ENCODE measurements at places on chromosomes 3 and 15.
A peak's percentile ranks its signal among the peaks of the same experiment; 100 is the strongest.

DNA sequence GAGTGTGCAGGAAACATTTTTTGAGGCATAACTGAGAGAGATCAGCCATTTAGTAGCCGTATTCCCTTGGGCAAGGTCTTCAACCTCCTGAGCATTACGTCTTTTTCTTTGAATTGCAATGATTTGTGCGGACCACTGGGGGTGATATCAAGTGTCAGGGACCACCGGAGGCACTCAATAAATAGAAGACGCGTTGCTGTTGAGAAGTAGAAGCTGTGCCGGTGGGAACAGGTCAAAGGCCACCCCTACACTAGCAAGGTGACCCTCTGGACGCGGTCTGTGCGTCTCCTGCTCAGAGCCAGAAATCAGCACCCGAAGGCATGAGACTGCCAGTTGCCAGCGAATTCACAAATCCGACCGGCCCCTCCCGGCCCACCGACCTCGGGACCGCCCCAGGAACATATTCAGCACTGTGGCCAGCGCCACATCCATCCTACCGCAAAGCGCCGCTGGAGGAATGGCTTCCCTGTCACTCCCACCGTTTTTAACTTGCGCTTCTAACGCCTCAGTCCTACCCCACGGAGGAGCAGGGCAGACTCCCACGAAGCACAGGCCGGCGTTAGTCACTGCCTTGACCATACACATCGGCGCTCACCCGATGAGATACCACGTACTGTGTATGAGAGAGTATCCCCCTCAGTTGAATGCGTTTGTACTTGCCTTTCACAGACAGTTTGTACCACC is 1.4 kb upstream of the GHSR start:
- peak; percentile 78 for DNase-seq

DNA sequence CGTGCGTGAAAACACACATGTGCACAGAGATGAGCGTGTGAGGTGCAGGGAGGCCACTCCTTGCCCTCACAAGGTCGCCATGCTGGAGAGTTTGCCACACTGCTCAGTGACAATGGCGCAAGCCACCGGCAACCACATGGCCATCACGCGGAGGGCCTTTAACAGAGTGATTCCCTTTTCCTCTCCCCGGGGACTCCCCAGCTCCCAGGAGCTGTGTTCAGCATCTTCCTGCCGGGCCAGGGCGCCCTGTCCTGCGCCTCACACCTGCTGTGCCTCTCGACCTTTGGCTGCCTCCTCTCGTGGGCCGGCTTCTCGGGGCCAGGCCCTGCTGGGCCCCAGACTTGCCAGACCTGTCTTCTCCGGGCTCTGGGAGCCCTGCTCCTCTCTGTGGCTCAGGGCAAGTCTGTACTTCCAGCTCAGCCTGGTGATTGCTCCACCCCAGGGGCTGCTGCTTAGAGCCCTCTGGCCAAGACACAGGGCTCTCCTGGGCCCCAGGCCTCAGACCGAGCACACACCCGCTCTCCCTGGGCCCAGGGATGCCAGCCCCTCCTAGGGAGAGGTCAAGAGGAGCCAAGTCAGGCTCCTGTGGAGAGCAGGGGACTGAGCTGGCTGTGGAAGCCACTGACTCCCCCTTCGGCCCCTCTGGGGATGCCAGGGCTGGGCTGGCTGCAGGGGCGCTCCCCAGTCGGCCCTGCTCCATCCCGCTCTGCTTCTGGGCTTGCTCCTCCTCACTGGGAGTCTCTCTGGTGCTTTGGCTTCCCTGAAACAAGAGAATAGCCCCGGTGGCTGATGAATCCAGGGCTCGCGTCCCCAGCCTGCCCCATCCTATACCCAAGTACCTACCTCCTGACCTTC is 5.6 kb downstream of the CCDC9B start:
- no peak for DNase-seq

DNA sequence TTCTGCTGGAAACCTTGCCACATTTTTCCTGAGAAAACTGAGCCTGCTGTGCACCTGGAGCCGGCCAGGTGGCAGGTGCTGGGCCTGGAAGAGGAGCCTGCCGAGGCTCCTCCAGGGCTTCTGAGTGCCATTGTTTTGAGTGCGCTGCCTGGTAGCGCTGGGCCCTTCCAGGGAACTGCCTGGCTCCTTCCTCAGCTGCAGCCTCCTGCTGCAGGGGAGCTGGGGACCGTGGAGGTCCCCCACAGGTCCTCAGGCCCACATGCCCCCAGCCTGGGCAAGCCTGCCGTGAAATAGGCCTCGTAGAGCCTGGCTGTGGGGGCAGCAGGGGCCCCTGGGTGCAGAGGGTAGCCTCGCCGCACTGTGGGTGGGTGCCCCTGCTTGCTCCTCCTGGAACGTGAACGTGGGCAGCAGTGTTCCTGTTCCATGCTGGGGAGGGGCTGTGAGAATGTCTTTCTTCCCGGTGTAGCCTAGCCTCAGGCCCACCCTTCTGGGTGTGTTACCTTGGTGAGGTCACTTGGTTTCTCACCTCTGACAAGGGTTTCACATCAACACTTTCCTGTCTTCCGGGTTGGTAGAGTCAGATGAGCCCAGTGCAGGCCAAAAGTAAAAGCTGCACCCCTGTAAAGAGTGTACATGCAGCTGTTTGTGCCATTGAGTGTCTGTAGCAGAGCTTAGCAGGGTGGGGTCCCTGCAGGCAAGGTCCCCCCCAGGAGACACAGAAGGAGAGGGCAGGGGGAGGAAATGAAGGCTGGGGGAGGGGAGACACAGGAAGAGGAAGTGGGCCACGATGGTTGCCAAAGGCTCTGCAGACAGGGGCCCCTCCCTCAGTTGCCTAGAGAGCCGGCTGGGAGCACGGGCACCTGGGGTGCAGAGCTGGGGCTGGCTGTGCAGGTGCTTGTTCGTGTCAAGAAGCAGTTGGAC is 34.5 kb downstream of the KLF13 start:
- DNase-seq = no peak

- no peak for DNase-seq
Observed at GRCh38 chr3:50269977-50270413, 1.0 kb downstream of the SEMA3B start.

GRCh38 chr15:65655457-65655856 is 33.7 kb downstream of the SLC24A1 start:
- DNase-seq = no peak

DNA sequence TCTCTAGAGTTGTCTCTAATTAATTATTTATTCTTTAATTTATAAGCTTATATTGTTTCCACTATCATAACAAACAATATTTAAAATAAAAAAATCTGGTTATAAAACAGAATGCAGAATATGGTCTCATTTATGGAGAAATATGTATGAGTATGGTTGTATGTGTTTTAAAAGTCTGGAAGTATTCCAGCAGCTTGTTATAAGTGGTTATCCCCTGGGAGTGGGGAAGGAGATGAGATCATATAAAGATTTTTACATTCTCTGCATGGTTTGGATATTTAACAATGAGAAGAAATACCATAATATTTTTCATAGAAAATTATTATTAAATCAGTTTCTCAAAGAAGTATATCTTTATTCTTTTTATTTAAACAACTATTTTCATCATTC is 135.4 kb upstream of the MB21D2 start:
- no peak for DNase-seq

DNA sequence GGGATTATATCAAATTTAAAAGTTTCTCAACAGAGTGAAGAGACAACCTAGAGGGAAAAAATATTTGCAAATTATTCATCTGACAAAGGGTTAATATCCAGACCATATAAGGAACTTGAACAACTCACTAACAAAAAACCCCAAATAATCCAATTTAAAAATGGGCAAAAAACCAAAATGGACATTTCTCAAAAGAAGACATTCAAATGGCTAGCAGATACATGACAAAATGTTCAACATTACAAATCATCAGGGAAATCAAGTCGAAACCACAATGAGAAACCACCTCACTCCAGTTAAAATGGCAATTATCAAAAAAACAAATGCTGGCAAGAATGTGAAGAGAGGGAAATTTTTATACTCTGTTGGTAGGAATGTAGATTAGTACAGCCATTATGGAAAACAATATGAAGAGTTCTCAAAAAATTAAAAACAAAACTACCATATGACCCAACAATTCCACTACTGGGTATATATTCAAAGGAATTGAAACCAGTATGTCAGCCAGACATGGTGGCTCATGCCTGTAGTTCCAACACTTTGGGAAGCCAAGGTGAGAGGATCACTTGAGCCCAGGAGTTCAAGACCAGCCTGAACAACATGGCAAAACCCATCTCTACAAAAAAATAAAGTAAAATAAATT is 88.5 kb downstream of the CSNK1G1 start:
- DNase-seq = no peak

DNA sequence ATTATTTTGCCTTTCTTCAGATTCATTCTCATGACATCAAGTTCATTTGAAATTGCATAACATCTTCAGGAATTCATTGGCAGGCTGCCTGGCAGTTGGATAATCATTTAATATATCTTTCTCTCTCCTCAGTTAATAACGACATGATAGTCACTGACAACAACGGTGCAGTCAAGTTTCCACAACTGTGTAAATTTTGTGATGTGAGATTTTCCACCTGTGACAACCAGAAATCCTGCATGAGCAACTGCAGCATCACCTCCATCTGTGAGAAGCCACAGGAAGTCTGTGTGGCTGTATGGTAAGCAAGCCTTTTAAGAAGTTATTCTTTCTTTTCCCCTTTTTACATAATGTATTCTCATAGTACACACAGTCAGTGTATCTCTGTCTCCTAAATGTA is 38.2 kb downstream of the TGFBR2 start:
- no peak for DNase-seq

DNA sequence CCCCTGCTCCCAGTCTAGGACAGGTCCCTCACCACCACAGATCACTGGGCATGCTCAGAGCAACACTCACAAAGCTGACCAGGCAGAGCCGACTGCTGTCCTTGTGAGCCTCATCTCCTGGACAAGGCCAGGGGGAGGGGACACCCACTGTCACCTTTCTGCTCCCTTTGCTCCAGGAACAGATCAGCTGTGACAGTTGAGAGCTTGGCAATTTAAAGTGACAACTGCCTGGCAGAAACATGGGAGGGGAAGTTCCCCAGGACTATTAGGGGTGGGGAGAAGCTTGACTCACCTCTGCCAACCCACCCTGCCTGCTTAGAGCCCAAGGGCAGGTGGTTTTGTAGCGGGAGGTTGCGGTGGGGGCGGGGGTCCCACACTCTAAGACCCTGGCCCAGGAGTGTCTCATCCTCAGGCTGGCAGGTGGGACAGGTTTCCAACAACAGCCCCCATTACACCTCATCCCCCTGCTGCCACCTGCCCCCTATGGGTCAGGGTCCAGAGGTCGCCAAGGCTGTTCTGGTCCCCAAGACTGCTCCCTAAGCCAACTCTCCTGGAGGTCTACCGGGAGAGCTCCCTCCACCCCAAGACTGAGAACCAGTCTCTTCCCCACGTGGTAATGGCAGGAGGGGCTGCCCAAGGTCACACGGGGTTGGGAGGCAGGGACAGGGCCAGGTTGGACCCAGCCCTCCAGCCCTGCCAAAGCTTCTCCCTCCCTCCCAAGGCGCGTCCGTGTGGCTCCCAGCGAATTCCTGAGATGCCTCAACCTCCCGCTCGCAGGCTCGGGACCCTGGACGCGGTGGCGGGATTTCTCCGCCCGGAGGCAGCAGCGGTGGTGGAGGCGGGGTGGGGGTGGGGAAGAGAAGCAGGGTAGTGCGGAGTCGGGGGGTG is 80.4 kb downstream of the IQSEC1 start:
- DNase-seq = peak; percentile 88

- DNase-seq = no peak
Observed at GRCh38 chr3:93961026-93961425, 12.7 kb downstream of the PROS1 start.

DNA sequence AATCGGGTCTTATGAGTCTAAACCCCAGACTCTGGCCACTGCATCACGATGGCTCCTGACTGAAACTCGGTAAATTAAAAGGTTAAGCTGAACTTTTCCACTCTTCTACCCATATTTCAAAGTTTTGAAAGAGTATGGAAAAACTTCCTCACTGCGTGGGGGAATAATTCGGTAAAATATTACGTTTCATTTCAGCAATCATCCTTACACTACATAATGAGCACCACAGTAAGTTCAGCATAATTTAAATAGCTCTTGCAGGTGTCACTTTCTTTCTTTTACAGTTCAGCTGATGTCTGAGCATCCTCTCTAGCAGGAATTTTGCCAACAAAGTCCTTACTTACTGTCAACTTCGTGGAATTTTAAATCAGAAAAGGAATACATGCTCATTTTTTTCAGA is 17.5 kb downstream of the SRGAP3 start:
- DNase-seq = no peak

GRCh38 chr15:85542488-85542887 is 162.1 kb downstream of the AKAP13 start:
- DNase-seq = no peak

- DNase-seq = no peak
Observed at GRCh38 chr15:40789999-40790398, 16.9 kb upstream of the ZFYVE19 start.

DNA sequence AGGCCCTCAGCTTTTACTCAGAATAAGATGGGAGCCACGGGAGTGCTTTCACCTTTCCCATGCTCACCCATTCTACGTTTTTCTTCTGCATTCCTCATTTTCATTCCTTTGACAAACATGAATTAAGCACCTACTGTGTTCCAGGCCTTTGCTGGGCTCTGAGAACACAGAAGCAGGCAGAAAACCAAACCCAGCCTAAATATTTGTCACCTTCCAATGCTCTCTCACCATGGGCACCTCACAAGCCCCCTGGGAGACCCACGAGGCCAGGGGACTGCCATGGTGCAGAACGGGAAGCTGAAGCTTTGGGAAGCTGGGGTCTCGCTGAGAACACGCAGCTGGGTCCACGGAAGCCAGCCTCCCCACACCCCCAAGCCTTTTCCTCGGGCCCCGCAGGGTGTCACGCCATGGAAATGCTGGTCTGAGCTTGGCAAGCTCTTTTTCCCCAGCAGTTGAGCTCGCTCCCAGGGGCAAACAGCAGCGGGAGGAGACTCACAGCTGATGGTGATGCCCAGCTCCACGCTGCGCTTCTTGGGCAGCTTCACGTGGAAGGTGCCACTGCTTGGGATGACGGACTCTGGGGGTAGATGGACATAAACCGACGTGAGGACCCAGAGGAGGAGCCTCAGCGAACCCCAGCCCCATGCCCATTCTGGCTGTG is 27.7 kb downstream of the GRIP2 start:
- DNase-seq = no peak

- peak; percentile 10 for DNase-seq
Observed at GRCh38 chr15:91408476-91409076, 308.5 kb downstream of the SV2B start.

GRCh38 chr15:99070208-99070607 is 34.7 kb upstream of the SYNM start:
- no peak for DNase-seq

- DNase-seq = no peak
Observed at GRCh38 chr3:125431391-125431790, 56.3 kb upstream of the ZNF148 start.

Measured in eye (tissue), 1 donor.